SK-MEL-5 (cell line): ENCODE measurements at places on chromosomes 13 and 19.

DNA sequence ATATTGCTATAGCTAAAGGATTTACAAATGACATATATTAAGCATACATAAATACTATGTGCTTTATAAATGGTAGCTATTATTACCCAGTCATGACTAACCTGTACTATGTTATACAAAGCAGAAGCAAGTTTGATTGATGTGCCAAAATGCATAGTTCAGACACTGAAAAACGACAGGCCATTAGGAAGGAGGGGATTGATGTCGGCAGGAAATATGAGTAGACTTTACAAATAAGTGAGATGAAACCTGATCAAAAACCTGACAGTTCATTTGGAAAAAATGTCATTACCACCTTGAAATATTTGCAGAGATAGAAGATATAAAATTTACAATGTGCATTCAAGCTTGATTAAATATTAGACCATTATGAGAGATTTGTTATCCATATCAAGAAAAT, 38.8 kb upstream of the TPP2 start:
- no peak for DNase-seq

GRCh38 chr19:3176715-3177501, 1.7 kb upstream of the S1PR4 start:
- no peak for DNase-seq

DNA sequence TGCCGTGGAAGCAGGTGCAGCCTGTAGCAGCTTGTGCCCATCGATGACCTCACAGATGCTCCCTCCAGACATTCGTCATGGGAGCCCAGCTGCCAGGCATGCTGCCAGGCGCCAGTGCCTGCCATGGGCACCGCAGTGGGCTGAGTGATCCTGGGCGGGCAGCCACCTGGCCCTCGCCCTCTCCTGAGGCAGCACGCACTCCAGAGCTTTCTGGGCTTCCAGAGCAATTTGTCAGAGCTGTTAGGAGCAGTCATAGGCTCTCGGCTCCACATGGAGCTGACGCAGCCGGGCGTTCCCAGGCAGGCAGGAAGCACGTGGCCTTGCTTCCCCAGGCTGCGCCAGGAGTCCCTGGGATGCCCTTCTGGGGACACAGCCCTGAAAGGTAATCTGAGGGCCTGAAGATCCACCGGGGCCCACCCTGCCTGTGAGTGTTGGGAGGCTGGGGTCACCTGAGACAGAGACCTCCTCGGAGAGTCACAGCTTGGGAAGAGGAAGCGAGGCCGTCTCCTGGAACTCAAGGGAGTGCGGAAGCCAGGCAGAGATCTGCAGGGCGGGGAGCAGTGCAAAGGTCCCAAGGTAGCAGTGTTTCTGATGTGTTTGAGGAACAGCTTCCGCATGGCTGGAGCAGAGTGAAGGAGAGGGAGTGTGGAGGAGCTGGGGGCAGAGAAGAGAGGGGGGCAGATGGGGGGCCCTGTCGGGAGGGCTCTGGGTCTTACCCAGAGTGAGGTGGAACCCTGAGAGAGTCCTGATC, 50.6 kb downstream of the DPF1 start:
- DNase-seq: no peak

DNA sequence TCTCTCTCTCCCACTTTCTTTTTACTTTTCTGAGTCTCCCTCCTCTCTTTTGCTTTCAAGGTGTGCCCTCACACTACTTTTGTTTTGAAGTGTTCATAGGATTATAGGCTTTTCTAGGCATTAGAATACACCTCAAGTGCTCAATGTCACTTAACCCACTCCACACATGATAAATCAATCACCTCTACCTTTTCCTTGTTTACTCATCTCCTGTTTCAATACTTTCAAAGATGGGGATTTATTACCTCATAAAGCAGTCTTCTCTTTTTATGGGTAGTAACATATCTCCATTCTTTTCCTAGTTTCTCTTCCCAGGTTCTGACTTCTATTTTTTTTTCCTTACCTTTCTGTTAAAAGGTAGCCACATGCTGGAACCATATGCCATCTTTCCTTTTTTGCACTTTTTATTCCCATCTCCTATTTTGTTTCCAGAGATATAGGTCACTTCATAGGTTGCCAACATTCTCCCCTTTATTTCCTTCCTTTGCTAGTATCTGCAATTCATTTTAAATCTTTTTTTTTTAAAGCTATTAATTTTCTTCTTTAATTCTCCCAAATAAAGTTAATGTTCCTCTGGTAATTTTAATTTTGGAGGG, 137.6 kb upstream of the SLC10A2 start:
- DNase-seq: no peak

DNA sequence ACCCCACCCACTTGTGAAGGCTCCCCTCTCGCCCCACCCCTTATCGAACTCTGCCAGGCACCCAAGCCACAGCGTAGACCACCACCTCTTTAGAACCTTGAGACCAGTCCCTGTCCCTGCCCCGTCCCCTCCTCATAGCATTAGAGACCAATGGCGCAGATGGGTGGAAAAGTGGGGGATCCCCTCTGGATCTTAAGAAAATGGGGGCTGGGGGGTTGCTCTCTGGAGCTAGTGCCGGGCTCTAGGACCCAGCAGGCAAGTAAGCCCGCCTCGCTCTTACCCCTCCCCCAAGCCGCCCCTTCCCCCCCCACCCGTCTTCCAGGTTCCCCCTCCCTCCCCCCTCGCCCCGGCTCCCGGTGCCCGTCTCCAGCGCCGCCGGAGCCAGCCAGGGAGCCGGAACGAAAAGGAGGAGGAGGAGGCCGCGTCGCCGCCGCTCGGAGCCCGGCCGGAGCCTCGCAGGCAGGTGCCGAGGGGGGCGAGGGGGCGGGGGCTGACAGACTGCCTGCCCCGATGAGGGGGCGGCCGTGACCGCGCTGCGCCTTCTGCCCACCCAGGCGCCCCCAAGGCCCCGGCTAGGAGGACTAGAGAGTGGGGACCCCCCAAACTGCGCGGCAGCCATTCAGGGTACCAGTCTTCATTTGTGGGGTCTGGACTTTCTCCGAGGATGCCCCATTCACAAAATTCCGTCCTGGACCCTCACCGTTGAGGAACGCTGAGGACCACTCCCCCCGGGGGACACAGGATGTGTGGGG, at the start of gene SPRED3:
SPRED3 (plus strand) TSS at position 349 of the 752 bp plus-strand sequence. CDS start 1,606 bp downstream, outside the sequence.
- no peak for DNase-seq

GRCh38 chr13:44912278-44913016, 76.8 kb downstream of the NUFIP1 start:
- no peak for DNase-seq

GRCh38 chr13:34822650-34823049, 119.4 kb upstream of the NBEA start:
- no peak for DNase-seq

GRCh38 chr19:1163283-1163933, 10.7 kb downstream of the SBNO2 start:
- no peak for DNase-seq

- no peak for DNase-seq
Observed at GRCh38 chr19:58555369-58555885, 522 bp upstream of the CHMP2A start.

- DNase-seq: no peak
Observed at GRCh38 chr13:48829536-48829935, 146.2 kb upstream of the FNDC3A start.

GRCh38 chr13:35293579-35294226, 182.8 kb downstream of the MAB21L1 start:
- no peak for DNase-seq

GRCh38 chr19:46744005-46744691, 1.7 kb upstream of the FKRP start:
- no peak for DNase-seq

GRCh38 chr19:54178581-54179261, 5.8 kb upstream of the TMC4 start:
- peak; percentile 46 for DNase-seq

DNA sequence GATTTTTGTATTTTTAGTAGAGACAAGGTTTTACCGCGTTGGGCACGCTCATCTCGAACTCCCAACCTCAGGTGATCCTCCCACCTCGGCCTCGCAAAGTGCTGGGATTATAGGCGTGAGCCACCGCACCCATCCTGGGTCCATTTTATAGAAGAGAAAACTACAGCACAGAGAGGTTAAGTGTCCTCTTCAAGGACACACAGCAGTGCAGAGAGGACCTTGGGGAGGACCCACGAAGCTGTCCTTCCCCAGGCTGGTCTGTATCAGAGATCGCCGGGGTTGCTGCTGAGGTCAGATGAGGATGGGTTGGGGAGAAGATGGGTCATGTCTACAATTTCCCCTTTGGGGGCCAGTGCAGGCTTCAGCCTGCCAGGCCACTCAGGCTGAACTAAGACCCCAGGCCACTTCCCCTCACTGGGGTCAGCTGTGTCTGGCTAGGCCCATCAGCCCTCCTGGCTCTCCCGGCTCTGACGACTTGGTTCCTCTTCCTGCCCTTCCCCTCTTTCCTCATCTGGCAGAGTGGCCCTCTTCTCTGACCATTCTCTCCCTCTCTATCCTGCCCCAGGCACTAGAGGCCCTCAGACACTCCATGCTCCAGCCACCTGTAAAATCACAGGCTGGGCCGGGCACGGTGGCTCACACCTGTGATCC, 9.6 kb downstream of the MYO1F start:
- no peak for DNase-seq

DNA sequence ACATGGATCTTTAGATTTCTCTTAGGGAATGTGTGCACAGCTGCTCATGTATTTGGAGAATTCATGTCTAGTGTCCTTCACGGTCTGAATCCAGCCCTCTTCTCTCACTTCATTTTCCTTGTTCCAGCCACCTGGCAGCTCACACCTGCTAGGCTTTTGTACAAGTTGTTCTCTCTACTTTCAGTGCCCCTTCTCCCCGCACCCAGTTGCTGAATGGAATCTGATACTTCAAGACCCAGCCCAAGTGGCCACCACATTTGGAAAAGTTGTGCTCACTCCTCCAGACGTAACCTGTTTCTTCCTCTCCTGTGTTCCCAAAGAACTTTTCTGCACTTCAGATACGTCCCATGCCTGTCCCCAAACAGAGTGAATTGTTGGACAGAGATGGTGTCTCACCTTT, 235.6 kb downstream of the SHISA2 start:
- DNase-seq: no peak

DNA sequence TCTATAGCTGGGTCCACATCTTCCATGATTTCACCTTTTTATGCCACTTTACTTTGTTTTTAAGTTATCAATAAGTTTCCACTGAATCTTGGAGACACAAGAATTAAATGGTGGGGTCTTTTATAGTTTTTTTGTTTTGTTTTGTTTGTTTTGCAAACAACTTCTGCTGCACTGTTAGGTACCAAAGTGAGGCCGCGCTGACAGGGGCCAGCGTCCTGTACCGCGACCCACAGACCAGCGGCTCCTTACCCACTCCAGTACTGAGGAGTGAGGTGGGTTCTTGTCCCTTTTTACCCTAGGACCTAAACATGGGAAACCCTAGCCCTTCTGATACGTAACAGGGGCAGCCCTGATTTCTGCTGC, 75.8 kb upstream of the MCF2L start:
- no peak for DNase-seq

DNA sequence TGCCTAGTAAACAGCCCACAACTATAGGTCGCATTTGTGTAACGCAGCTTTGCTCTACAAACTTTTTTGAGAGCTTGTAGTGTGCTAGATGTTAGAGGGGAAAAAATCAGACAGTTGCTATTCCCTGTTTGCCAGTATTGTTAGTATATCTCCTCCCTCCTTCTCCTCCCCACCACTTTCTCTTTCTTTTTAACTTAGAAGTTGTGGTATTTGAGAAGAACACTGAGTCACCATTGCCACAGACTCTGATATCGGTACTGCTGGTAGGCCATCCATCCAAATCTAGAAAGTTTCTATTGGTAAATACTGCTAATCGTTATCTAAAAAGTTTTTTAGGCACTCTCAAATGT, 666 bp downstream of the POMP start:
- no peak for DNase-seq

DNA sequence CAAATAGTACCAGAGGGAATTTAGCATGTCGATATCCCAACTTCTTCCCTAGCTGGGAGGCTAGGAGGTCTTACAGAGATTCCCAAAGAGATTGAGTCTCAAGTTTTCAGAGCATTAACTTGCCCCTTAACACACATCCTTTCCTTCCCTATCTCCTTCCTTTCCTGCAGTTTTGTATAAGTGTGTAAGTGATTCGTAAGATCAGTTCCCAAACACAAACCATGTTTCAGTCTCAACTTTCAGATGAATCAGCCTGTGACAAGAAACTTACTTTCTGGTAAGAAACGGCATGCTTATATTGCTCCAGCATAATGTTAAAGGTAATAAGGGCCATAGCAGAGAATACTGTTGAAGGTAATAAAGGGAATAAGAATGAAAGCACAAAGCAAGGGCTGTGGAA, 472.2 kb downstream of the LIG4 start:
- no peak for DNase-seq

DNA sequence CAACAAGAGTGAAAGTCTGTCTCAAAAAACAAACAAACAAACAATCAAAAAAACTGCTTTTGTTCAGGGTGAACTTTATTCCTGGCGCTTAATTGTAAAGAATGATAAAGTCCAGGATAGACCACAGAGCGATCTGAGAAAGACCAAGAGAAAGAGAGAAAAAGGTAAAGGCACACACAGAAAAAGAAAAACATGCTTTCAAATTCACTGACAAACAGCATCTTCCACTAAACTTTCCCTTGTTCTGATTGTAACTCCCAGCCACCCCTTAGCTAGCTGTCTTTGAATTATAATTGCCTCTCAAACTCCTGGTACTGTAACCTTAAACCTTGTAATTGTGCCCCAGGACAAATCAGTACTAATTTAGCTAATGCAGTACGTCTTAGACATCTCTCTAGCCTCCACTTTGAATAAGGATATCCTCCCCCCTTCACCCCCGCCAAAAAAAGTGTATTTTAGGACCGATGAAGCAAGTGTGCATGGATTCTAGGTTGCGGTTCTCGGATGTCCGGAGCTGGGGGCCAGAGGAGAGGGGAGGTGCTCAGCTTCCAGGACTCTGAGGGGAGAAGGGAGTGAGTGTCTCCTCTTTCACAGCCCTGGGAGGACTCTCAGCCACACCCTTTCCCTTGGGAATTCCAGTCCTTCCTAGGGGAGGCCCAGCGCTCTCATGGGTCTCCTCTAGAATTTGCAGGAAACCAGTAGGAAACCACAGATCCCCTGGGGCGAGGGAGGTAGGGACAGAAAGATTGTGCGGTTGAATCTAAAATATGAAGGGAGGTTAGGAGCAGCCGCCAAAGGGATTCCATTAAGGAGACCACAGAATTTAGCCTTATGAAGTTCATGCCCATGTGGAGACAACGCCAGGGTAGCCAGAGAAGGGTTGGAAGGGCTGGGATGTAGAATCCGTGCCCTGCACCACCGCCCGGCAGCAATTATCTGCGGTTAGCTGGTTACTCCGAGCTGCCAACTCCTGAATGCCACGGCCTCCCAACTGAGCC, 19.7 kb downstream of the ZNF536 start:
- peak; percentile 64 for DNase-seq

GRCh38 chr19:9165261-9165660, 13.5 kb upstream of the OR7D2 start:
- DNase-seq: no peak

GRCh38 chr13:90070837-90071525, 1276.5 kb upstream of the MIR17HG start:
- no peak for DNase-seq

- no peak for DNase-seq
Observed at GRCh38 chr19:40383668-40384248, 6.2 kb downstream of the HIPK4 start.
